ENCODE measurements at places on chromosomes 1 and 21.
A peak's percentile ranks its signal among the peaks of the same experiment; 100 is the strongest.

DNA sequence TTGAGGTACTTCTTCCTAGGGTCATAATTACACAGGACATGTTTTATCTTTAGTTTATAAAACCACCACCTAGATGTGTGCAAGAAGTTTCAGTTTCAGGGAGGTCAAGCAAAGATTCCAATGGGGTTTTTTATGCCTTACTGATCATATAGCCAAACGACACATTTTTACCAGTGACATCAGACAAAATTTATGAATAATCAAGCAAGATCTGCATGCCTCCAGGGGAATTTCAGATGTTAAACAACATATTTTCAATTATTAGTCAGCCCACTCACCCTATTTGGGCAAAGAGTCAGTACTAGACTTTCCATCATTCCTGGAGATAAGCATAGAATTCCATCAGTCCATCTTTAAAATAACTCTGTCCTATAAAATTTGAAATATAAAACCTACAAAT is 867.4 kb downstream of the KCNT2 start:
- no peak for DNase-seq

DNA sequence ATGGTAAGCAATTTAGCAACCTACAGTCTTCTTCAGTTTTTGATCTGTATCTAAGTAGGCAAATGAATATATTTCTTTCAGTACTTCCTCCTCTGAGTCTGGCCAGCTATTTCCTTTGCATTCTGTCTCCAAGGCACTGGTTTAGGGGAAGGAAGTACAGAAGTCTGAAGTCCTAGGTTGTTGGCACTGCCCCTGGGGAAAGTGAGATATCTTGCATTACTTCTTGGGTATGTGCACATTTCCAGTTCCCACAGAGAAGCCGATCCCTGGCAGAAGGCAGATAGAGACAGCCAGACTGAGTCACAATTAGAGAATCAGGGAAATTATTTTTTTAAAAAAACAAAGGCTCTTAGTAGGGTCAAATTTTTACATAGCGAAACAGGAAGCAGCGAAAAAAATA is 98.8 kb downstream of the RASAL2 start:
- no peak for DNase-seq

DNA sequence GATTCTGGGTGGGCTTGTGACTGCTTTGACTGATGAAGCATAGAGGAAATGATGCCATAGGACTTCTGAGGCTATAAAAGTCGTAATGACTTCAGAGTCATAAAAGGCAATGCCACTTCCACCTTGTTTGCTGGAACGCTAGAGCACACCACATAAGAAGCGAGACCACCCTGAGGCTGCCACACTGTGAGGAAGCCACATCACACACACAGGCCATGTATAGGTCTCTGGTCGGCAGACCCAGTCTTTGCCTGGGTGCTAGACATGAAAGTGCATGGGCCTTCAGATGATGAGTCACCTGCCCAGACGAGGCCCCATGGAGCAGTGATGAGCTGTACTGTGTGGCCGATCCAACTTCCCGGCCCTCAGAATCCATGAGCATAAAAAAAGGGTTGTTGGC is 14.2 kb upstream of the KANK4 start:
- DNase-seq = no peak

- DNase-seq = peak; percentile 71
These were observed 973 bp downstream of the FMOD start for GRCh38 chr1:203349773-203350524.

DNA sequence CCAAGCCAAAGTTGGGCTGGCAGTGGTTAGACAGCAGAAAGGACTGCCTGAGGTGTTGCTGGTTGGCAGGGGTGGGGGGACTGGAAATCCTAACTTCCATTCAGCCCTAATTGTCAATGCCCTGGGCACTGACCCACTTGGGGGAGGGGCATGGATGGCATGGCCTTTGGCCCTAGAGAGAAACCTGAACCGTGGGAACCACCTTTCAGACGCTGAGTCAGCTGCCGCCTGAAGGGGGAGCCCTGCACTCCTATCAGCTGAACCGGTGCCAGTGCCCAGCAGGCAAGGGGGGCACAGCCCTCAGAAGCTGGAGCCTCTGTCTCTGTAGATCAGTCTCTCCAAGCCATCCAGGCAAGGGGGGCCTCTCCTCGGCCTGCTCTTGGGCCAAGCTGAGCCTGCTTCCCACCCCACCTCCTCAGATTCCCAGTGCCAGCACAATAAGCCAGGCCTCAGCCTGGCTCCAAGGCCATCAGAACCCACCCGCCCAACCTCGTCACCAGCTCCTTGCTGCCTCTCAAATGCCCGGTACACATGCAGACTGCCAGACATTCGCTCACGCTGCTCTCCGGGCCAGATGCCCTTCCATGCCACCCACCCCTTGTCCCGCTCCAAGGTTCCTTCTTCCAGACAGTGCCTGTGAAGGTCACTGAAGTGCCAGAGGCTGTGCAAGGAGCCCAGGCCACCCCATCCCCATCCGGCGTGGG is 11.6 kb downstream of the TINAGL1 start:
- no peak for DNase-seq

GRCh38 chr1:227941509-227942020 is 6.2 kb downstream of the WNT9A start:
- DNase-seq = no peak

DNA sequence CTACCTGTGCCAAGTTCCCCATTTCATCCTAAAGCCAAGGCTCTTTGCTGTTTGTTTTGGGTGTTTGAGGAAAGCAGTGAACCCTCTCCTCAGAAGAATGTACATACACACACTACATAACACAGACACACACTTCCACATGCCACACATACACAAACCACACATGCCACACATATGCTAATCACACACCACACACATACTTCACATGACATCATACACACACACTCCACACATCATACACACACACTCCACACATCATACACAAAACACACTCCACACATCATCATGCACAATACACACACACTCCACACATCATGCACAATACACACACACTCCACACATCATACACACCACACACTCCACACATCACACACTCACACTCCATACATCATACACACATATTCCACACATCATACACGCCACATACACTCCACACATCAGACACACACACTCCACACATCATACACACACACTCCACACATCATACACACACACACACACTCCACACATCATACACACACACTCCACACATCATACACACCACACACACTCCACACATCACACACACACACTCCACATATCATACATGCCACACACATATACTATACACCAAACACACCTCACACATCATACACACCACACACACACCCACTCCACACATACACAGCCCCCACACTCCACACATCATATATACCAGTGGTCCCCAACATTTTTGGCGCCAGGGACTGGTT is 22.7 kb upstream of the ZNF436 start:
- DNase-seq = no peak

DNA sequence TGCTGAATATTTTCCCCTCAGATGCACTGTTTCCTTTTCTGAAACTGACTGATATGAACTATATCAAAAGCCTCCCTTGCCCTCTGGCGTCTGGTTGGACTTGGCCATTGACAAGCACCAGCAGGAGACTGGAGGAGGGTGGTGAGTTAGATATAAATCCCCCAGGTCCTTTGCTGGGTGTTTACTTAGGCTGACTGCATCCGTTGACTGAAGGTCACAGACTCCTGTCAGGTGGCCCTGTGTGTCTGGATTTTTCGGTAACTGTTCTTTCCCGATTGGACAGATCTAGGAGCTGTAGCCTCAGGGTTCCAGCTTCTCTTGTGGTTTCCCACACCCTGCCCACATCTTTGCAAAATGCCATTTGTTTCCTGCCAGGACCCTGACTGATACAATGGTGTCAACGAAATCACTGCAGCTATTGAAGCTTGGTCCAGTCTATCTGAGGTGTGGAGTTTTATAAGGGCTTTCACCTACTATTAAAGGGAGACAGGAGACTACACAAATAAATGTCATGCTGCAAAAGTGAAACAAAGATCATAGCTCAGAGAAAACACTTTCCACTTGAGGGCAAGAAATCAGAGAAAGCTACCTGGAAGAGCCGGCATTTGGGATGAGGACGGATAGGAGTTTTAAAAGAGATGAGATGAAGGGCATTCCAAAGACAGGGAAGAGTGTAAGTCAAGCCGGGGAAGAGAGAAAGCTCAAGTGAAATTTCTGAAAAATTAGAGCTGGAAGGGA is 1.5 kb upstream of the MAGI3 start:
- no peak for DNase-seq

DNA sequence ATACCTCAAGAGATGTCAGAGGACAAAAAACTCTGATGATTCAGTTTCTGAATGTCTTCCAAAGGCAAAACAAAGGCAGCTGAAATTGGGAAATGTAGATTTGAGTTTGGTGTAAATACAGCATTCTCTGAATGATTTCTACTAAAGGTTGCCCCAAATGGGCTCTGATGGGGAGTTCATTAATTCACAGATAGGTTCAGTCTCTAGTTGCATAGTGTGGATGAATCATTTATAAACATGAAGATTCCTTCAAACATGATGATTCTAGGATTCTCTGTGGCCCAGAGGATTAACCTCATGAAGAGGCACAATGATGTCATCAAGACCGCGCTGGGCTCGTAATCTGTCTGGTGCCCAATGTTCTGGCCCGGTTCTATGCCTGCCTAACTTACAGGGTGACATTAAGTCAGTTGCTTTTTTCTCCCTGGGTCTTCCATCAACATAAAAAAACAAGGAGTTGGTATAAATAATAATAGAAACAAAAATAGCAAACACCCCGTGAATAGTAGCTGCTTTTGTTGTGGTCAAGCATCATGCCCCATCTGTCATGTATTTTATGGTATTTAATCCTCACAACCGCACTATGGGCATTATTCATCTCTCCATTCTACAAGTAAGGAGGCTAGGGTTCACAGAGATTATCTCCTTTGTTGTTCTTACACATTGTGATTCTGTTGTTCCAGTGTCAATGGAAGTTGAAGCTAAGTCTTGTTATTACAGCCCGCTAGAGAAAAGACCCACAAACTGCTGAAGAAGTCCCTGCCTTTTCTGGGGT is 509.6 kb upstream of the USP24 start:
- DNase-seq = no peak

- DNase-seq = no peak
These were observed 299.7 kb upstream of the PRMT6 start for GRCh38 chr1:106756752-106757151.

- DNase-seq = no peak
These were observed 6.0 kb upstream of the SHISA4 start for GRCh38 chr1:201882665-201883132.

- DNase-seq = no peak
These were observed 82.7 kb upstream of the KCTD3 start for GRCh38 chr1:215484171-215484939.

GRCh38 chr1:178946855-178947676 is 76.2 kb upstream of the ANGPTL1 start:
- no peak for DNase-seq

DNA sequence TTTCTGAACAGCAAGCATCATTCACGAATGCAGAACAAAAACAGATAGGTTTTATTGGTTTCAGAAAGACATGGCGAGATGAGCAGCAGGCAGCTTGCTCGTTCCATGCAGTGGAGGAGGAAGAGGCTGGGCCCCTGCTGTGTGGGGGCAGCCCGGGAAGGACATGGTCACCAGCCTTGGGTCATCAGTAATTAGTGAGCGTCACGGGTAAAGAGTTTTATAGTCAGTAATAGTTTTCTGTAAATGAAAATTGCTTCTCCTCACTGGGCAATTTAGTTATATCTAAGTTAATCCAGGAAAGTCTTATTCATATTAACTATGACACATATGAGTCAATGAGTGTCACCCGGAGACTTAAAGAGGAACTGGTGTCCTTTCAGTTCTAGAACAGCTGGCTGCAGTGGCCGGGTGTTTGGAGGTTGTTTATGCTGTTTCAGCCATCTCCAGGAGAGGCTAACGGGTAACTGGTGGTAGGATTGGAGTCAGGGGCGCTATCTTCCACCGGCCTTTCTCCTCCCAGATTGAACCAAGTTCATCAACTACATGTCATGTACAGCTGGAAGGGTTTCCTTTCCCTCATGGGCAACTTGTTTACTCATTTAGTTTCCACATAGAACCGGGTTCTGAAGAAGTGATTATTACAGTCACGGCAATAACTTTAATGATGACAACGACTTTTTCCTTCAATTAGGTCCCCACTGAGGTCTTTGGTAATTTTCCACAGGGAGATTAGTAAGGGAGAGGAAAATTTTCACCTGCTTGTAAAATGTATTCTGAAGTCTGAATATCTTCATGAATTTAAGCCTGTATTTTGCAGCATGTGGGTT is 34.6 kb upstream of the SLC45A1 start:
- no peak for DNase-seq

DNA sequence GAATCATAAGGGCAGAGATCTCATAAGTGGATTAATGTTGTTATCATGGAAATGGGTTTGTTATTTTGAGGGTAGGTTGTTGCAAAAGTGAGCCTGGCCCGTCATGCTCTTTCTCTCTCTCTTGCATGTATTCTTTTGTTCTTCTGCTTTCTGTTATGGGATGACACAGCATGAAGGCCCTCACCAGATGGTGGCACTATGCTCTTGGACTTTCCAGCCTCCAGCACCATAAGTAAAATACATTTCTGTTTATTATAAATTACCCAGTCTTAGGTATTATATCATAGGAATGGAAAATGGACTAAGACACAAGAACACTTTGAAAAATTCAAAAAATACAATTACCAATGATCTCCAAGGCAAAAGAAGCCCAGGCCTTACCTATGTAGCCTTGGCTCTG is 676.1 kb downstream of the PTPRU start:
- DNase-seq = no peak

- DNase-seq = peak; percentile 62
These were observed 65.8 kb upstream of the PRKACB start for GRCh38 chr1:84078108-84078841.
